ENCODE measurements at places on chromosomes 12 and 14.

DNA sequence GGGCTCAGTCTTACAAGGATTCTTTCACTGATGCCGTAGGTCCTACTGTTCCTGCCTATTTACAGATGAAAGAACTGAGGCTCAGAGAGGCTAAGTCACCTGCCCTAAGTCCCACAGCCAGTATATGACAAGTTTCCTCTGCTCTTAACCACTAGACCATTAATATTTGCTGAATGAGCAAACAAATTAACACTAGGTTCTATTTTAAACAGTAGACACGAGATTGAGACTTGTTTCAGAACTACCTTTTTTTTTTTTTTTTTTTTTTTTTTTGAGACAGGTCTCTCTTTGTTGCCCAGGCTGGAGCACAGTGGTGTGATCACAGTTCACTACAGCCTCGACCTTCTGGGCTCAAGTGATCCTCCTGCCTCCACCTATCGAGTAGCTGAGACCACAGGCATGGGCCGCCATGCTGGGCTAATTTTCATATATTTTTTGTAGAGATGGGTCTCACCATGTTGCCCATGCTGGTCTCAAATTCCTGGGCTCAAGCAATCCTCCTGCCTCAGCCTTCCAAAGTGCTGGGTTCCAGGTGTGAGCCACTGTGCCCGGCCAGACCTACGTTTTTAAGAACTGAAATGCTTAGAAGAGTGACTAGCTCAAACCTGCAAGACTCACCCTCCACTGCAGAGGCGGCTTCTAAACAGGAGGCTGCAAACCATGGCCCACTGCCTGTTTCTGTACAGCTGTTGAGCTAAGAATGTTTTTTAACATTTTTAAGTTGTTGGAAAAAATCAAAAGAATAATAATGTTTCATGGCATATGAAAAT, 12.9 kb downstream of the SYNE3 start:
- no peak for DNase-seq

GRCh38 chr12:6461401-6462233, 8.9 kb downstream of the VAMP1 start:
- DNase-seq: no peak

- DNase-seq: peak; percentile 45
These were observed 50.1 kb downstream of the GALNT9 start for GRCh38 chr12:132279184-132279889.

- DNase-seq: peak; percentile 86
These were observed 15.9 kb downstream of the NCOR2 start for GRCh38 chr12:124551268-124552144.

DNA sequence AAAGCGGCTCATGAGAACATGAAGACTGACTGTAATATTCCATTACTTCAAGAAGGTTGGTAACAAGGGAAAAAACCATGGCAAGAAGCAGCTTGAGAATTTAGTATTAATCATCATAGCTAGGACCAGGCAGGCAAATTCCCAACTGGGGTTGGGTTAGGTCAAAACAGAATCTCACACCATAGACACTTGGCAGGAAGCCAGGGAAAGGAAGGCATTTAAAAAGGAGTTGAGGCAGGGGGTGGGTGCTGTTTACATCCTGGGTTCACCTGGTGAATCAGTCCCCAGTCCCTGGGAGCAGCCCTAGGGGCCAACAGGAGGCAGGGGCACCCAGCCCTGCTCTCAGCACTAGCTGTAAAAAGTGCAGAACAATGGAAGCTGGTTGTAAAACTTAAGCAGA, 108.6 kb downstream of the EGLN3 start:
- no peak for DNase-seq

- DNase-seq: no peak
These were observed 147.8 kb upstream of the MAX start for GRCh38 chr14:65250162-65250495.

DNA sequence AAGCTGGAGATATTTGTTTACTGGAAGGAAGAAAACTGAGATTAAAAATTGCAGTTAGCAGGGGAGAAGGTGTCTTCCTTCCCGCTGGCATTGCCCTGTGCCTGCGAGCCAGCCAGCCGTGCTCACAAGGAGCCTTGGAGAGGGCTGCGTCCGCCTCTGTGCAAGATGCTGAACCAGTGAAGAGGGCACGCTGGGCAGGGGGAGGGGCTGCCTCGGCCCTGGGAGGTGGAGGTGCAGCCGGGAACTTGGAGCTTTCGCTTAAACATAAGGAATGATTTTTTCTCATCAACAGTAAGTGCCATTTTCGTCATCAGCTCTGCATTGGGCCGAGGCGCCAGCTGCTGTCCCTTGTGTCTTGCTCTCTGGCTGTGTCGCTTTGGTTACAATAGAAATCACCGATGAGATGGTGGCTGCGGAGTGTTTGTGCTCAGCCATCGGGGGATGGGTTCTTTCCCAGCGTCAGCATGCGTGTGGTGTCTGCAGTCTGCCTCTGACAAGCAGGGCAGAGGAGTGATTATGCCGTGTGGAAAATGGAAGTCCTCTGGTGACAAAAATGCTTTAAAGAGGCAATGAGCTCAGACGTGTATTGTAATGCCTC, 97.3 kb downstream of the ESR2 start:
- DNase-seq: peak; percentile 87

- no peak for DNase-seq
These were observed 42.0 kb downstream of the GXYLT1 start for GRCh38 chr12:42102720-42103119.

DNA sequence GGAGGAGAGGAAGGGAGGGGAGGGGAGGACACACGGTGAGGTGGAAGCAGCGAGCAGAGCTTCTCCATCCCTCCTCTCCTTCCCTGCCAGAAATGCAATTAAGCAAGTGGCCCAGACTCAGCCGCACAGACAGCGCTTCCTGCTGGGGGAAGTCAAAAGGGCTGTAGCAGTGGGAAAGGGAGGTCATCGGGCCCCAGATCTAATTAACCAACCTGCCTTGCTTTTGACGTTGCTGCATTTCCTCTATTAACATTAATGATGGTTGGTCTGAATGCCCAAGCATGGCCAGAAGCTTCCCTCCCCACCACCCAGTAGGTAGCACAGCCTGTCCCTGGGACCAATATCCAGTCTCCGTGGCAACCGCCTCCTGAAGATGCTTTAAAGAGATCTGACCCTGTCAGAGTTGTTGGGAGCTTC, 4.6 kb upstream of the NGB start:
- DNase-seq: no peak

GRCh38 chr12:90390947-90391346, 564.0 kb downstream of the CCER1 start:
- DNase-seq: no peak

Data from upper lobe of left lung (tissue), 6 donors.